NCI-H187 treated with DMSO at 0.1 percent for 48 hours (cell line): ENCODE measurements at places on chromosomes 13 and 19.

DNA sequence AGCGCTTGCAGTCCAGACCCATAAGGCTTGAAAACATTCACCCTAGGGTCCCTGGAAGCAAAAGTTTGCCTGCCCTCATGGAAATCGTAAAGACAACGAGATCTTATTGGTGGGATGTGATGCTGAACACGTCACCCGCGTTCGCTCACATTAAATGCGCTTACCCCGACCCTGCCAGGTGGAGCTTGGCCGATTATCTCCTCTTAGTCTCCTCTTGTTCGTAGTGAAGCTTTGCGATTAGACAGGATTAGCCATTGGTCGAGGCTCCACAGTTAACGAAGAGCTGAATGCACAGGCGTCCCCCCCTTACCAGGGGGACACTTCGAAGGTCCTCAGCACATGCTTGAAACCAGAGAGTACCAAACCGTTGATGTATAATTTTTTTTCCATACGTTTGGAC, 16.0 kb upstream of the KDM4B start:
- no peak for DNase-seq

DNA sequence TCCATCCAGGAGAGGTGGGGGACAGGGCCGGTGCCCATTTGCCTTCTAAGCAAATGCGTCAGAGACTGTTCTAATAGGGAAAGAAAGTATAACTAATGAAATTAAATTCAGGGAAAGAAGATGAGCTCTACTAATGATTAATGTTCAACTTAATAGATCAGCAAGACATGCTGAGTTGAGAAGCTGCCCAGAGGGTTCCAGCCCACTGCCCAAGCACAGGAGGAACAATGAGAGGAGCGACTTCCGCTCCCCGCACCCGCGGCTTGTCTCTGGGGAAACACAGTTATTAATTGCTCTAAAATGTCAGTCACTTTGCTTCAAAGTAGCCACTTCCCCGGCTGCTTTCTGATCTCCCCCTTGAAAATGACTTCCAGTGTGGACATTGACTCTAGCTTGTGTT, 331.3 kb downstream of the UQCRFS1 start:
- no peak for DNase-seq

DNA sequence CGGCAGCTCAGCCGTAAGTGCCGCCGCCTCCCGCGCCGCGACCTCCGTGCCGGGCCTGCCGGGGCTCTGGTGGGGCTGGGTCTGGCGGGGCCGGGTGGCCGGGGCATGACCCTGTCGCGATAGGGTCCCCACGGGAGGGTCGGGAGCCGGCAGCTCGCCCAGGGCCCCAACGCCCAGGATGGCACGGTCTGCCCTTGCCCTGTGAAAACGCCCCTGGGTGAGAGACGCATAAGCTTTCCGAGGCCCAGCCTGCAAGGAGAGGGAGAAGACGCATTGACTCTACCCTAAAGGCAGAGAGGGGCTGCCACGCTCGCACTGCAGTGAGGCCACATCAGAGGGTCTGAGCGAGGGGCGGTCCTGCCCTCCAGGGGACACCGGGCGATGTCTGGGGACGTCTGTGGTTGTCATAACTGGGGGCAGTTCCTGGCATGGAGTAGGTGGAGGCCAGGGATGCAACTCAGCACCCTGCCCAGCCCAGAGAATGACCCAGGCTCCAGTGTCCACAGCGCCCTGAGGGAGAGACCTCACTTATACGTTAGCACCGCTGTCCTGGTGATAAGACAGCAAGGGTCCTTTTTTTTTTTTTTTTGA, 539 bp downstream of the ZNF554 start:
- DNase-seq, result no peak

DNA sequence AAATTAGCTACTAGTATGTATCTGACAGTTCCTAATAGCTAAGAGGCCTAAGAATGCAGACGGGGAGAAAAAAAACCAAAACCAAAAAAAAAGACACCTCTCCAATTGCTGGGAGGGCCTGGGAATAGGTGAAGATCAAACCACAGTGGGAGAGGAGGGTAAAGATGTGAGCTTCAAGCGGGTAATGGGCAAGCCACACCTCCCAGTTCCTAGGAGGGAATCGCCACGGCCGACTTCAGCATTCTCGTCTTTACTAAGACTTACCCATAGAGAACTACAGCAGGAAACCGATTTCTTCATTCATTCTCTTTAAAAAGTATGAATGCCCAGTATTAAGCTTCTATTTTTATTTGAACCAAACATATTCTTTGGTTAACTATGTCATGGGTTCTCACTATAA, 5.6 kb upstream of the EEF1AKMT1 start:
- no peak for DNase-seq

GRCh38 chr13:92602560-92602959, 624.0 kb upstream of the GPC6 start:
- no peak for DNase-seq

- DNase-seq, result no peak
These were observed 212.7 kb downstream of the DIAPH3 start for GRCh38 chr13:59951011-59951410.

DNA sequence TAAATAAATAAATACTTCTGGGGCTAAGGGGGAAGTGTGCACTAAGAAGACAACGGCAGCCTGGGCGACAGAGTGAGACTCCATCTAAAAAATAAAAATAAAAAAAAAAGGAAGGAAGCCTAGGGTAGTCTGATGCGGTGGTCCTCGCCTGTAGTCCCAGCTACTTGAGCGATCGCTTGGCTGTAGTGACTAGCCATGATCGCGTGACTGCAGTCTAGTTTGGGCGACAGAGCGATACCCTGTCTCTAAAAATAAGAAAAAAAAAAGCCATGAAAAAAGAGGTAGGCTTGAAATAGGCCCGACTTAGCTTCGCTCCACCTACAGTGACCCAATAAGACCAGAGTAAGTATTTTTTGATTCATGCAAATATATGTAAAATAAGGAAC, 661 bp upstream of the BABAM1 start:
- DNase-seq, result no peak

DNA sequence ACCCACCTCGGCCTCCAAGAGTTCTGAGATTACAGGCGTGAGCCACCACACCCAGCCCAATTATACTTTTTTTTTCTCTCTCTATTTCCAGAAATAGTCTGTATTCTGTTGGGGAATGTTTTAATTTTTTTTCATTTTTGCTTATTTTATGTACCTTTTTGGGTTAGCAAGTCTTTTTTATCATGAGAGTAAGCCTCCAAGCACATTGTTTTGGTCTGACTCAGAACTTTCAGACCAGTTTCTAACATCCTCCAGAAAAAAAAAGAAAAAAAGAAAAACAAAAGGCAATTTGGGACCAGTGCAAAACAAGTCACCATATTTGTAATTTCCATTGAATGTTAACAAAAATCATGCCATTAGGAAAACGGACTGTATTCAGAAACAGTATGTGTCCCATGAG, 1465.5 kb downstream of the SLITRK5 start:
- no peak for DNase-seq

GRCh38 chr19:12703046-12703445, 6.6 kb upstream of the FBXW9 start:
- no peak for DNase-seq

DNA sequence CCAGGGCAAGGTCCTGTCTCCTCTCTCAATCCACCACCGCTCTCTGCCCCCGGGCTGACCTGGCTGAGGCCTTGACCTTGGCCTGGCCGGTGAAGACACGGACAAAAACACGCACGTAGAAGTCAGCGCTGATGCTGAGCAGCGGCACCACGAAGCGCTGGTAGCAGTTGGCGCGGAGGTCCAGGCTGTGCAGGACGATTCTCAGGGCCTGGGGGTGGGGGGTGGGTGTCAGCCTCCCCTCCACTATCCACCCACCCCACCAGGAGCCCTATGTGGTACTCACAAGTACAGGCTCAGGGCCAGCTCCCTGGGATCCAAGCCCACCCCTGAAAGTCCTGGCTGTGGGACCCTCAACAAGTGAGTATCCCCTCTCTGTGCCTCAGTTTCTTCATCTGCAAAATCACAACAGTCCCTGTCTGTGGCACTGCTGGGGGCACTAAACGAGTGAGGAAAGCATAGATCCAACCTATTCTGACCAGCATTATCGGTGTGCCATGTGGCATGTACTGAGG, 6.4 kb downstream of the TRMT1 start:
- DNase-seq, result no peak

- DNase-seq, result no peak
These were observed 237.7 kb upstream of the DACH1 start for GRCh38 chr13:72104656-72105180.

DNA sequence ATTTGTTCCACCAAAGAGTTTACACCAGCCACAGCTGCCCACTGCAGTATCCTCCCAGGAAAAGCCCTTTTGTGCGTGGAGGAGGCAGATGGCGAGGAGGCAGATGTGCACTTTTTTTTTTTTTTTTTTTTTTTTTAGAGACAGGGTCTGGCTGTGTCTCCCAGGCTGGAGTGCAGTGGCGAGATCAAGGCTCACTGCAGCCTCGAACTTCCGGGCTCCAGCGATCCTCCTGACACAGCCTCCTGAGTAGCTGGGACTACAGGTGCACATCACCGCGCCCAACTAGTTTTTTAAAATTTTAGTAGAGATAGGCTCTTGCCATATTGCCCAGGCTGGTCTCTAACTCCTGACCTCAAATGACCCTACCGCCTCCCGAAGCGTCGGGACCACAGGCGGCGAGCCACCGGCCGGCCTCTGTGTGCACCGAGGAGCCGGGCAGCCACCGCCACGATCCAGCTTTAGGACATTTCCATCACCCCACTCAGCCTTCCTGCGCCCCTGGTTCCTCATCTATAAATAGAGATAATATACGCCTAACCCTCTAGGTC, 563 bp upstream of the PDCD5 start:
- no peak for DNase-seq

DNA sequence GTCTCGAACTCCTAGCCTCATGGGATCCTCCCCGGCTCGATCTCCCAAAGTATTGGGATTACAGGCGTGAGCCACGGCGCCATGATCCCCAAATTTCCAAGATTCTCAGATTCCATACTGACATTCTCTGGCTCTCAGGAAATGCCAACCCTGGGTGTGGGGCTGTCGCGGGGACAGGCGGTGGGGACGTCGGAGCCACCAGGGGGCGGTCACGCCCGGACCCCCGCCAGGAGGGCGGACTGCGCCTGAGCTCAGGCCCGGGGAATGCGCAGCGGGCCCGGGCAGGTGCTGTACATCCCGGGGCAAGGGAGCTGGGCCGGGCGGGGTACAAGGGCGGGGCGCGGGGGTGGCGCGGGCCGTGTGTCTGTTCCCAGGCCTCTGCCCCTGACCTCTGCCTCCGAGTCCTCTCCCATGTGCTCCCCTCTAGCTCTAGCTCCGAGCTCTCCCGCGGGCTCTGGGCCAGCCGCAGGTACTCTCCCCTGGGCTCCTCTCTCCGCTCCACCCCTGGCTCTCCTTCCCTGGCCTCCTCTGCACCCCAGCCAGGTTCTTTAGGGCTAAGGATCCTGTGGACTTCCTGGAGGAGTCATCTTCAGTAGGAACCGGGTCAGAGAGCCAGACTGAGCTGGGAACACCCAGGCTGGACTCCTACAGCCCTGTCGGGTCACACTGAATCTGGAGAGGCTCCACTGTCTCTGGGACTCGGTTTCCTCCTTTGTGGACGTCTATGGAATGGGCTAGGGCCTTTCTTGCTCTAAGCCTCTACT, 2.4 kb downstream of the PPP1R13L start:
- no peak for DNase-seq

DNA sequence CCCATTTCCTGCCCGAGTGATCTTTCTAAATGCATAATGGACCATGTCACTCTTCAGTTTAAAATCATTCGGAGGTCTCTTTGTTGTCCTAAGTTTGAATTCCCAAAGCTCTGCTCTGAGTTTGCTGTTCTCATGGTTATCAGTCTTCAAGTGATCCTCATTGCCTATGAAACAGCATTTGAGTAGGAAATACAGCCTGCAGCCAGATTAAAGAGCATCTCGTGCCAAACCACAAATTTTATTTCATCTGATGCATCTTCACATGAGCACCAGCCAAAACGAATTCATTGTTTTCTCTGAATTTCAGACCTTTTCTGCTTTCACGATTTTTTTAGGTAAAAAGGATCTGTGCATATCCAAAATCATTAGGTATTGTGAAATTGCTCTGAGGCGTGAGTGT, 299.6 kb downstream of the TDRD3 start:
- no peak for DNase-seq

GRCh38 chr13:103952183-103952582, 886.0 kb upstream of the SLC10A2 start:
- no peak for DNase-seq

GRCh38 chr19:4508698-4509097, 9.6 kb downstream of the PLIN4 start:
- DNase-seq, result no peak

DNA sequence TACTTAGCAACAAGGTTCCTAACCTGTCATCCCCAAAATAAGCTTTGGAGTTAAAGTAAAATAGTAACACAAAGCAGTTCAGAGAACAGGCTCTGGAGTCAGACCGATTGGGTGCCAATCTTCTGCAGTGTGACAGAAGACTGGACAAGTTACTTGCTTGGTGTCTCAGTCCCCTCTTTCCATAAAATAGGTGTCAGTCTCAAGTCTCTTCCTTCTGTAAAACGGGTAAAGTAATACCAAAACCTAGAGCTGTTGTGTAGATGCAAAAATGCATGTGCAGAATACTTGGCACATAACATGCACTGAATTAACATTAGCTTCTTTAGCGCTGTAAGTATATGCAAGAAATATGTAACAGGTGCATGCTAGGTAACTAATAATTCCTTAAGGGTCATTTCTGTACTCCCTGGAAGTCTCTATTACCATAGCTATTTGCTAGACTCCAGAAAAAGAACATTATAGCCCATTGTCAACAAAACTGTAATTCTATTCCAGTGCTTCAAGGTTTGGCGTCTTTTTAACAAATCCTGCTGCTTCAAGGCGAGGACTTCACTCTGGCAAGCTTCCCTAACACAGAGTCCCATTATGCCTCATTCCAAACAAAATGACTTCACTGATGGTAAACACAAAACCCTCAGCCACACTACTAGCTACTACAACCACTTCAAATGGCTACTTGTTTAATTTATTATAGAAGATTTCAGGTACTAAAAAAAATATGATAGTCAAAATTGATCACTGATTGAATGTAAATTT, 32.8 kb downstream of the ELF1 start:
- DNase-seq, result no peak

DNA sequence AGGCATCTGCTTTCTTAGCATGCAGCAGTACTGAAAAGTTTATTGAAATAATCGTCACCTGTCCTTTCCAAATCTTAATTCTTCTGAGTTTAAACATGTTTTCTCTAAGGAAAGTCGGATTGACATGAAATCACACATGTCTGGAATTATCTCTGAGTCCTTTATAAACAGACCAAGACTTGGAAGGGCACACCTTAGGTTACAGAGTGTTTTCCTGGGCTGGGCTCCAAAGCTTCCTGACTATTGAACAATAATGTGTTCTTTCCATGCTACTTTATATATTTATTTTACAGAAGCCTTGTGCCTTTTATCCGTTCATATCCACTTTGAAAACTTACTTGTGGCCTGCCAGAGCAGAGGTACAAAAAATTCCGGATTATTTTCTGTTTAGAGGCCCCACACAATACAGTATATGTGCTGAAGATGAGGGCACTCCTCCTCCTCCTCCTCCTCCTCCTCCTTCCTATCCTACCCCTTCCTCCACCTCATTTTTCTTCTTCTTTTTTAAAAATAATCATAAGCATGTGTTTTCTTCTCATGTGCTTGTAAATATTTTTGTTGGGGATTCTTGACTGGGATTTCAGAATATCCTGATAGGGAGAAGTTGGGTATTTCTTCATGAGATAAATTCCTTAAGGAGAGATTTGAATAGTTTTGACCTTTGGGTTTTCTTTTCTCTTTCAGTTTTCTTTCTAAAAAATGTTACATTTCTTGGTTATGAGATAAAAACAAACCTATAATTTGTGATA, 52.3 kb downstream of the LRCH1 start:
- no peak for DNase-seq

GRCh38 chr13:36801035-36801434, 18.0 kb upstream of the RFXAP start:
- DNase-seq, result no peak

- no peak for DNase-seq
These were observed 5.8 kb downstream of the CBARP start for GRCh38 chr19:1231729-1232637.

GRCh38 chr19:46926170-46927071, 65.6 kb downstream of the ARHGAP35 start:
- DNase-seq, result no peak
